Neuronal stem cell (in vitro differentiated cells): ENCODE measurements at places on chromosomes 16 and 17.

DNA sequence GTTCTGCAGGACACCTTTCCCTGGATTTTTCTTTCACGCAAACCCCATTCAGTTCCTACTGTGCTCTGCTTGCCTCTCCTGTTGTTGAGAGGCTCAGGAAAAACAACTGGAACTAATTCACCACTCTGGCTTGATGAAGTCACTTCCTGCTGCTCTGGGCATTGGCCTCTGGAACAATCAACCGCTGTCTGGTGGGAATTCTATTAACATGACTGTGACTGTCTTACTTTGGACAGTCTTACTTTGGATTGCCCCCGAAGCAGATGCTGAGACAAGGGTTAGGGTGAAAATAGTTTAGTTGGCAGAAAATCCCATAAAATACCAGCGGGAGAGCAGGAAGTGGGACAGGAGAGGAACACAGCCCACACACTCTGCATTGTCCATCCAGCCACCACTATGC is 90.0 kb upstream of the HSBP1 start:
- no peak for DNase-seq

- no peak for DNase-seq
Observed at GRCh38 chr17:59621771-59622170, 2.1 kb downstream of the CLTC start.

GRCh38 chr16:89704281-89704680 is 2.8 kb upstream of the SPATA2L start:
- DNase-seq: no peak

DNA sequence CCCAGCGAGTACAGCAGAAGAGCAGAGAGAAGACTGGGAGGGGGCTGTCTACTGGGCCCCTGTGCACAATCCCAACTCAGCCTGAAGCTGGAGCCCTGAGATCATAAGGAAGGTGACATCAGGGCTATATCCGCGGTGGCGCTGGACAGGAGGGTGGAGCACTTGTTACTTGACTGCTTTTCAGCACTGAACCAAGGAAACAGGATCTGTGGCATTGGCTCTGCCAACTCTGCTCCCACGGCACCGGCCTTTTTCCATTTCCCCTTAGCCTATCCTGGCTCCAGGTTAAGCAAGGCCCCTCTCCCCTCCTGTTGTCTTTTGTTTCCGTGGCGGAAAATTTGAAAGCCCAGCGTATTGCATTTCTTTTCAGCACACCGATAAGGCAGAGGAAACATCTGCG is 125.0 kb upstream of the IRX3 start:
- no peak for DNase-seq

- DNase-seq: no peak
Observed at GRCh38 chr17:15929941-15930340, 15.0 kb upstream of the ADORA2B start.

DNA sequence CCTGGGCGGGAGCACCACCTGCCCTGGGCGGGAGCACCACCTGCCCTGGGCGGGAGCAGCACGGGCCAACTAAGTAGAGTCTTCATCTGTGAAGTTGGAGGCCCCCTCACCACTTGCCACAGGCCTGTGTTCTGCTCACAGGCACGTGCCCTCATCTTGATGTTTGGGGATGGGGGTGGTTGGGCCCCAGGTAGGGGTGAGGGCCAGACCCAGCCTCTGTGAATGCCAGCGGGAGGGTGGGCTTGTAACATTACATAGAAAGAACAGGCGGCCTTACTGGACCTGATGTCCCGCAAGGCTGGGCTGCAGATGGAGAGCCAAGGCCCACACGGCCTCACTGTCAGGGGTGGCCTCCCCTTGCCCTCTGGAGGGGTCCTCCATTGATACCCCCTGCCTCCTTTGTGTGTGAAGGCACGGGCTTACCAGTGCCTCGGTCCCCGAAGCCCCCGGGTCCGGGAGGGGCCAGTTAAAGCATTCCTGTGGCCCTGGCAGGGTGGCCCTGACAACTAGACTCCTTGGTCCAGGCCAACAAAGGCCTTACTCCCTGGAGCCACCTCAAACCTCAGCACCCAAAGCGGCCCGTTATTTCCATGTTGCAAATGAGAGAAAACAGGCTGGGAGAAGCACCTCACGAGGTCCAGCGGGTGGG is 1.1 kb upstream of the SLC16A3 start:
- DNase-seq: no peak

GRCh38 chr16:29744541-29745101 is 1.2 kb downstream of the C16orf54 start:
- DNase-seq: no peak

- DNase-seq: peak; percentile 82
Observed at GRCh38 chr17:78250891-78251772, 19.7 kb downstream of the TMEM235 start.

- DNase-seq: no peak
Observed at GRCh38 chr16:81607805-81608522, 163.4 kb downstream of the CMIP start.

DNA sequence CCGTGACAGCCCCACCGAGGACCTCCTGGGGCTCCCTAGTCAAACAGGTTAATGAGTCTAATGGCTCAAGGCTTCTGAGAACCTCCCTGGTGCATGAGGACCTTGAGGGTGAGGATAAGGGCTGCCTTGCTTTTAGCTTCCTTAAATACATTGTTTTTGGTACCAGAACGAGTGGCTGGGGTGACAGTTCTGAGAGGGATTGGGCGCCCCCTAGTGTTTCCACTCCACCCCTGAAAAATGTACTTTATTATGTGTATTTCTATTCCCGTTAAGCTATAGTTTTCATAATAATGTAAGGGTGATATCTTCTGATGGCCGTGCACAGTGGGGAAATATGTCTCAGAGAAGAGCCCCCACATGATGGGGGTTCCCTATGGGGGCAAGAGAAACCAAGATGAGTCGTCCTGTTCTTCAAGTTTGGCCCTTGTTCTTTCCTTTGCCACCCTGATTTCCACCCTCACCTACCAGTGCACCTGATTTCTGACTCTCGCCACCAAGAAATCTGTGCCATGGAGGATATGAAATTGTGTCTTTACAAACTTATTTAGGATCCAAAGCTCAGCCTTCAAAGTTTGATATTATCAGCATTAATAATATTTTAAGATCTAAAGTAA is 14.5 kb upstream of the VWA3A start:
- peak; percentile 54 for DNase-seq

GRCh38 chr16:4506450-4506849 is 30.3 kb downstream of the HMOX2 start:
- DNase-seq: peak; percentile 49

- no peak for DNase-seq
Observed at GRCh38 chr17:14953405-14953804, 311.7 kb downstream of the PMP22 start.

DNA sequence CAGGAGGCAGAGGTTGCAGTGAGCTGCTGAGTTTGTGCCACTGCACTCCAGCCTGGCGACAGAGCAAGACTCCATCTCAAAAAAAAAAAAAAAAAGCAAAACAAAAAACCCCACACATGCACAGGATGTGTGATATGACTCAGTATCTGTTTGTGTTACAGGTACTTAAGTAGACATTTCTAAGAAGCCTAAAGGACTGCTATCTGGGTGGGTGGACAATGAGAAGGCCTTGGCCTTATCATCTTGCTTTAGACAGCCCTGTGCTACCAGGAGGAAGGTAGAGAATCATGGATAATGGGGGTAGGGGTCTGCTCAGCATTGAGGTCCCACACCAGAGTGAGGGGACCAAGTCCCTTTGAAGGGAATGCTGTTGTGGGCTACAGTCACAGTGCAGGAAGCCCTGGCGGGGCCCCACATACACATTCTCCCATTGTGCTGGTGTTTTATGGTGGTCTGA is 26.7 kb downstream of the PLD6 start:
- DNase-seq: no peak

GRCh38 chr17:4583782-4584100 is 588 bp upstream of the SMTNL2 start:
- DNase-seq: no peak

DNA sequence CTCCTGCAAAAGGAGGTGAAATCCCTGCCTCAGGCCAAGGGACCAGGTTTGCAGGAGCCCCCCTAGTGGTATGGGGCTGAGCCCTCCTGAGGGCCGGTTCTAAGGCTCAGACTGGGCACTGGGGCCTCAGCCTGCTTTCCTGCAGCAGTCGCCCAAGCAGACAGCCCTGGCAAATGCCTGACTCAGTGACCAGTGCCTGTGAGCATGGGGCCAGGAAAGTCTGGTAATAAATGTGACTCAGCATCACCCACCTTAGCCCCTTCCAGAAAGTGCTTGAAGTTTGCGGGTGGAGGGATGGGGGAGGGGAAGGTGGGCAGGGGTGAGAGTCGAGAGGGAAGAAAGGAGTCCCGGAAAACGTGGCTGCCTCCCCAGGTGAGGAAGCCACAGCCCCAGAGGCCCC is 2.1 kb downstream of the MC1R start:
- DNase-seq: no peak

- no peak for DNase-seq
Observed at GRCh38 chr17:49404361-49404760, 10.3 kb downstream of the PHB1 start.

DNA sequence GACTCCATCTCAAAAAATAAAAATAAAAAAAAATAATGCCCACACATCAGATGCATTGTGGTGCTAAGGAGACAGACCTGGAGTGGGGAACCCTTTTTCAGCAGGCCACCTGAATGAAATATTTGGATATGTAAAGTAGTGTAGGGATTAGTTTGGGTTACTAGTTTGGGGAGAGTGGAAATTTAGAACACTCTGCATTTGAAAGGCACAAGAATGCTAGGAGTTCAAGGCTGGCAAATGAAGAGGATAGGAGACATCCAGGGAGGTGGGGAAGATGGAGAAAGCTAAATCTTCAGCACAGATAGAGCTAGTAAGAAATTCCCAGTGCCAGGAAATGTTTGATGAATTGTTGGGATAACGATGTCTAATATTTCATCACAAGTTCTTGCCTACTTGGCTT is 298.3 kb upstream of the ERCC4 start:
- no peak for DNase-seq

DNA sequence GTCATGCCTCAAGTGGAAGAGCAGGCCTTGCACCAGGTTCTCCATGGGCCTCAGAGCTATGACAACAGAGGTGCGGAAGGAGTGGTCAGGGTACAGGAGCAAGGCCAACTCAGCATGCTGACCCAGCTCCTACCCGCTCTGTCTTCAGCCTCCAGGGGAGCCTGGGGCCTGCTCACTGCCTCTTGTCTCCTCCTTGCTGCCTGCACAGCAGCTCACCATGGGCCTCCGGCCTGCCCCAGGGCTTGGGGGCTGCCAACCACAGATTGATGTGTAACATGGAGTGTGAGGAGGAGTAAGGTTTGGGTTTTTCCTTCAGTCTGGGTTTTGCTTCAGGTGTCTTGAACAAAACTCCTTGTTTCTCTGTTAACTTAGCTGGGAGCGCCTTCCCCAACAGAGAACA is 62.1 kb downstream of the PLD6 start:
- no peak for DNase-seq

DNA sequence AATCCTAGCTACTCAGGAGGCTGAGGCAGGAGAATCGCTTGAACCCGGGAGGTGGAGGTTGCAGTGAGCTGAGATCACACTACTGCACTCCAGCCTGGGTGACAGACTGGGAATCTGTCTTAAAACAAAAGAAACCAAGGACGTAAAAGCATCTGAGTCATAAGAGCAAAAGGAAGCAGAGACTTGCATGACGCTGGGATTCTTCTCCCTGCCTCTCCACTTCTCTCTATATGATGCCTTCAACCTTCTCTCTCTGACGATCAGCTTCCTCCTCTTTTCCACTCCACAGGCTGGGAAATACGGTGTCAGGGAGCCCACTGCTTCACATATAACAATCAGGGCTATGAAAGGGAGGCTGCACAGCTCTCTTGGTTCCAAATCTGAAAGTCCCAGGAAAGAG is 43.2 kb upstream of the CCL1 start:
- DNase-seq: no peak

- no peak for DNase-seq
Observed at GRCh38 chr17:73695035-73695738, 50.9 kb upstream of the SDK2 start.

DNA sequence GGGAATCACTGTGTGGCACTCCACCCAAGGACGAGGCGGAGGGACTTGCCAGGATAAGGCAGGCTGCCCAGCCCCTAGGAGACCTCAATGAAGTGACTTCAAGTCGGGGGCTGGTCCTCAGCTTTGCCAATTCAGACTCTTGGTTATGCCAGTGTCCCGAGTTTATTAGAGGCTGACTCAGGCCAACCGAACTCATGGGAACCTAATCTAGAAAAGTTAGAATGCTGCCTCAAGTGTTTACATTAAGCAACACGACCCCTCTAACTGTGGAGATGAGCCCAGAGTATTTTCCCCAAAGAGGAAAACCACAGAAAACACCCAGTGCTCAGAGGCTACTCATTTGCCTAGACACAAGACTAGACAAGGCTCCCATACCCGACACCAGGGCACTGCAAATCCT is 1.1 kb upstream of the TEKT3 start:
- DNase-seq: no peak

GRCh38 chr17:48634493-48635208 is 8.5 kb upstream of the HOXB9 start:
- DNase-seq: no peak

DNA sequence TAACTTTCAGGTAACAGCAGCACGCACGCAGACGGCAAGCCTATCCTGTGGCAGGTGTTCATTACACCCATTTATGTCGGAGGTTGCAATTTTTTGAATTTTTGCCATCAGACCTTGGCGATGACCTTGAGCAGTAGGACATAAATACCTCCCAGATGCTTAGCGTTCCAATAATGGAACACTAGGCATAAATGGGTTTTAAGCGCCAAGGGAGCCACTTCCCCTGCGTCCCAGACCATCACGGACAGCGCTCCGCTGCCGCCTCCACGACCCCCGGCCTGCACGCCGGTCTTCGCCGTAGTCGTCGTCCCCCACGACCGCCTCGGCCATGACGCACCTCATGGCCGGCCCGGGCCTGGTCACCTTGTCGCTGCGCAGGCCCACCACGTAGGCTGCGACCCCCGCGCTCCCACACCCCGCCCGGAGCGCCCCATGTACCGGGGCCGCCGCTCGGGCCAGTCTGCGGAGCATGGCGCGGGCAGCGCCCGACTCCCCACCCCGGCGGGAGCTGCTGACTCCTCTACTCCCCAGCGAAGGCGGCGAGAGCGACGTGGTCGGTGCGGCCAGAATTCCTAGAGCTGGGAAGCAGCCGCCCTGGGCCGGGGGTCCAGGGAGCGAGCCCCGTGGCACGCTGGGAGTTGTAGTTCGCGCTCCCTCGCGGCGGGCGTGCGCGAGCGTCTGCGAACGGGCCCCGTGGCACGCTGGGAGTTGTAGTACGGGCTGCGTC is 22.7 kb downstream of the TMEM235 start:
- peak; percentile 90 for DNase-seq

DNA sequence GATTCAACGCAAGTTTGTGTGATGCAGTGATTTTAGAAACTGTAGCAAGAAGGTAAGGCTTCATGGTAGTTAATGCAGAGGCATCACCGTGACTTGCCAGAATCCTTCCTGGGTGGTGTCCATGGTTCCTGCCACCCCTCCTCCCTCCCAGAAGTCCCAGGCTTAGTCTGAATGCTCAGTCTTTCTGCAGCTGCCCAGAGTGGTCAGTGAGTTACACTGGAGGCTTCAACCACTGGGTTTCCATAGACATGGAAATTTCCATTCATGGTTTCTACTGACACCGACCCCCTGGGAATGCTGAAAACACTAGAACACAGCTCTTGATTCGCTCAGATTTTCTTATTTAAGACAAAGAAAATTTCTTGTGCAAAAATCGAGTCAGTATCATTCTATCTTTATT is 159.4 kb upstream of the HSBP1 start:
- no peak for DNase-seq
